ENCODE measurements at places on chromosomes 1 and 21. TPM values are rescaled to one million over a fixed set of nuclear protein-coding genes. Genes with fewer than 3 reads are reported as not detected.

- peaks cover 8% of the 10 kb centered on the region for H3K36me3 ChIP-seq
- no peak overlapping the region for H3K4me3 ChIP-seq
- no peaks in the 10 kb centered on the region for H3K4me1 ChIP-seq
- H3K27ac ChIP-seq = no peak overlapping the region
- no peaks in the 10 kb centered on the region for H3K27me3 ChIP-seq
Observed at GRCh38 chr1:6842301-6842700, 57.0 kb downstream of the CAMTA1 start.

GRCh38 chr1:59034925-59035324 lies 251.1 kb upstream of the JUN start:
- no peaks in the 10 kb centered on the region for H3K27me3 ChIP-seq
- no peak overlapping the region for H3K4me3 ChIP-seq
- no peaks in the 10 kb centered on the region for H3K36me3 ChIP-seq
- no peak for DNase-seq
- no peak overlapping the region for H3K27ac ChIP-seq

DNA sequence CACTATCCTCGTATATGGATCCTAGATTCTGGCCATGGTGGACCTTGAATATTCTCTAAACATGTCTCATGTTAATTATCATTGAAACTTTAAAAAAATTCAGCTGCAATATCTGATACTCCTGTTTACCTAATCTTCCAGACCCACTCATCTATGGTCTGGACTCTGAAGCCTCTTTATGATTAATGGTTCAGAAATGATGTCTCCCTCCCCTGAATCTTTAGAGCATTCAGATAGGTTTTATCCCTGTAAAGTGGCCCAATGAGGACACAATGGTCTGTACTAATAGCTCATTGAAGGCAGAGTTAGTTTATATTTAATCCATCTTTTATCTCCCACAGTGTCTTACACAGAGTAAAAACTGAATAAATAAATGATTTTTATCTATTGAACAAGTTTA lies 53.0 kb upstream of the DUSP10 start:
- no peaks in the 10 kb centered on the region for H3K4me1 ChIP-seq
- no peak overlapping the region for H3K27ac ChIP-seq
- DNase-seq = no peak
- H3K36me3 ChIP-seq = no peaks in the 10 kb centered on the region
- H3K27me3 ChIP-seq = no peaks in the 10 kb centered on the region

ZNF593OS gene
- polyA plus RNA-seq = 1.2 TPM

DNA sequence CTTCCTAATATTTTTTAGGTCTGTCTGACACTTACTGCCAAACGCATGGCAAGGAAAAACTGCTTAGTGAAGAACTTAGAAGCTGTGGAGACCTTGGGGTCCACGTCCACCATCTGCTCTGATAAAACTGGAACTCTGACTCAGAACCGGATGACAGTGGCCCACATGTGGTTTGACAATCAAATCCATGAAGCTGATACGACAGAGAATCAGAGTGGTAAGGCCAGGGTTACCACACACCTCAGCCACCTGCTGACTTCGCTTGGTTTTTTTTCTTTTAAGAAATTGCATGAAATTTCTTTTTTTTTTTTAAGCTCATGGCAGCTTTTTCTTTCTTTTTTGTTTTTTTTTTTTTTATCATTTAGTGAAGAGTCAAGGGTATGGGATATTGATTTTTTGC lies 17.2 kb downstream of the ATP1A1 start:
- no peak overlapping the region for H3K4me3 ChIP-seq
- DNase-seq = peak; percentile 53
- peak overlapping the region; percentile 14 for H3K27ac ChIP-seq
- H3K27me3 ChIP-seq = no peaks in the 10 kb centered on the region

HSD17B7 gene
- 12.3 TPM for polyA plus RNA-seq

GRCh38 chr1:117575586-117576225 lies 30.1 kb upstream of the TENT5C start:
- H3K27me3 ChIP-seq = no peaks in the 10 kb centered on the region
- no peak for DNase-seq
- H3K4me3 ChIP-seq = no peak overlapping the region
- H3K4me1 ChIP-seq = no peaks in the 10 kb centered on the region
- no peaks in the 10 kb centered on the region for H3K36me3 ChIP-seq
- H3K27ac ChIP-seq = no peak overlapping the region

C1orf56 gene
- 7.0 TPM for polyA plus RNA-seq

- no peak overlapping the region for H3K4me3 ChIP-seq
- H3K27ac ChIP-seq = peak overlapping the region; percentile 77
- H3K4me1 ChIP-seq = peaks cover 41% of the 10 kb centered on the region
- peak; percentile 87 for DNase-seq
Observed at GRCh38 chr1:30727824-30728223, 4.4 kb upstream of the MATN1 start.

GRCh38 chr1:15768388-15768787 lies 9.8 kb downstream of the FBLIM1 start:
- H3K27me3 ChIP-seq = no peaks in the 10 kb centered on the region
- no peak overlapping the region for H3K27ac ChIP-seq
- peaks cover 80% of the 10 kb centered on the region for H3K36me3 ChIP-seq
- no peak for DNase-seq
- H3K4me1 ChIP-seq = peaks cover 14% of the 10 kb centered on the region
- no peak overlapping the region for H3K4me3 ChIP-seq

PLA2G5 gene
- polyA plus RNA-seq = 0.04 TPM

SLC5A9 gene
- polyA plus RNA-seq = 133 TPM

GRCh38 chr1:86992861-86993260 lies 78.4 kb downstream of the HS2ST1 start:
- H3K27me3 ChIP-seq = no peaks in the 10 kb centered on the region
- no peaks in the 10 kb centered on the region for H3K36me3 ChIP-seq
- no peak overlapping the region for H3K4me3 ChIP-seq
- peaks cover 3% of the 10 kb centered on the region for H3K4me1 ChIP-seq
- H3K27ac ChIP-seq = no peak overlapping the region
- no peak for DNase-seq

DNA sequence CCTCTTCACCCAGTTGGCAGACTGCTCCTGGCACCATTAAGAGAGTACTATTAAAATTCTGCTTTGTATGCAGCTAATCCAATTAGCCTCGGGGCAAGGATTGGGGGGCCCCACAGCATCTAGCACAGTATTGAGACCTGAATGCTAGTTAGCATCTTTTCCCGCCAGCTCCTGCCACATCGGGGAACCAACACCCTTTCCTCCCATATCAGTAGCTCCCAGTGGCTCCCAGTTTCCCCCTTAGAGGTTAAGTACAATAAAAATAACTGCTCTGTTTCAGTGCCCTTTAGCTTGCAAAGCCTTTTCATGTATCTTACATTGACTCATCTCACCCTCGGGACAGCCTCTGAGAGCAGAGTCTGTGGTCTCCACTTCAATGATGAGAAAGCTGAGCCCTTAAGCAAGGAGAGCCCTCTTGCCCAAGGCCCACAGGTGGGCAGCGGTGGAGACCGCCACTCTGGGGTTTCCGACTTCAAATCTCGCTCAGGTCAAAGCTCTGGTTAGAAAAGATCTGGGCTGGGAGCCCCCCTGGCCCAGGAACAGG lies 4.2 kb upstream of the PMVK start:
- H3K27ac ChIP-seq = no peak overlapping the region
- H3K36me3 ChIP-seq = peaks cover 3% of the 10 kb centered on the region
- peaks cover 52% of the 10 kb centered on the region for H3K4me1 ChIP-seq
- H3K4me3 ChIP-seq = no peak overlapping the region

SEMA6C gene
- 23.4 TPM for polyA plus RNA-seq

- H3K4me3 ChIP-seq = no peak overlapping the region
- H3K4me1 ChIP-seq = peaks cover 27% of the 10 kb centered on the region
- H3K27me3 ChIP-seq = no peaks in the 10 kb centered on the region
- DNase-seq = no peak
- H3K36me3 ChIP-seq = no peaks in the 10 kb centered on the region
- no peak overlapping the region for H3K27ac ChIP-seq
Observed at GRCh38 chr1:211511947-211512346, 20.0 kb upstream of the RD3 start.

DNA sequence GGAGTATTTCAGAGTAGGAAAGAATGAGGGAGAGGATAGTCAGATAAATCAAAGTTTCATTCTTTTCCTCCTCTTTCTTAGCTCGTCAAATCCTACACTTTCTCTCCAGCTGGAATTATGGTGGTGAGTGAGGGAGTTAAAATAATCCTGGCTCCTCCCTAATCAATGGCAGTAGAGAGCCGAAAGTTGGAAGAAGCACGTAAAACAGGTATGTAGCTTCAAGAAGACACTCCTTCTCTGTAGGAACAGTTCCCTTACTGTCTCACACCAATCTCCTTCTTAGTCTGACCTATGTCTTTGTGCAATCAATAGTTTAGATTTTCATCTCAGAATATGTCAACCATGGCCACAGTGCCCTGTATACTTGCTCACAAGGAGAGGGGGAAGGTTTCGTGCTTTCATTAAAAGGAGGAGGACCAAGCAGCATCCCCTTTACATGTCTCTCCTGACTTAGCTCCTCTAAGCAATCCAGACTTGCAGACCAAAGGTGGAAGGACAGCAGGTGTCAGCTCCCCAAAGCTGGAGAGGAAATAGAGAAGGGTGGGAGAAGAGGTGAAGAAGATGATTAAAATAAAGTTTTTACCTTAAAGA lies 878 bp downstream of the MINDY1 start:
- peaks cover 32% of the 10 kb centered on the region for H3K4me1 ChIP-seq
- H3K27ac ChIP-seq = peak overlapping the region; percentile 90
- peak overlapping the region; percentile 61 for H3K4me3 ChIP-seq
- no peaks in the 10 kb centered on the region for H3K27me3 ChIP-seq
- H3K36me3 ChIP-seq = peaks cover 16% of the 10 kb centered on the region

GRCh38 chr1:64497088-64497883 lies 27.4 kb downstream of the CACHD1 start:
- no peaks in the 10 kb centered on the region for H3K36me3 ChIP-seq
- no peak overlapping the region for H3K27ac ChIP-seq
- no peaks in the 10 kb centered on the region for H3K27me3 ChIP-seq
- no peak overlapping the region for H3K4me3 ChIP-seq
- H3K4me1 ChIP-seq = no peaks in the 10 kb centered on the region

ETV3L gene
- polyA plus RNA-seq = not detected

- H3K4me3 ChIP-seq = no peak overlapping the region
- no peaks in the 10 kb centered on the region for H3K36me3 ChIP-seq
- no peak for DNase-seq
Observed at GRCh38 chr21:33162436-33162951, 67.2 kb upstream of the IFNAR2 start.

- no peaks in the 10 kb centered on the region for H3K36me3 ChIP-seq
- H3K4me1 ChIP-seq = no peaks in the 10 kb centered on the region
- no peak overlapping the region for H3K4me3 ChIP-seq
- H3K27ac ChIP-seq = no peak overlapping the region
- DNase-seq = no peak
- H3K27me3 ChIP-seq = no peaks in the 10 kb centered on the region
Observed at GRCh38 chr1:58441699-58442098, 104.8 kb downstream of the OMA1 start.

GRCh38 chr21:45644041-45644906 lies 749 bp downstream of the PCBP3 start:
- no peak overlapping the region for H3K4me3 ChIP-seq
- H3K36me3 ChIP-seq = no peaks in the 10 kb centered on the region
- peaks cover 39% of the 10 kb centered on the region for H3K27me3 ChIP-seq
- no peak for DNase-seq

ETNK2 gene
- polyA plus RNA-seq = 34.3 TPM

GRCh38 chr1:68313735-68314134 lies 81.4 kb upstream of the WLS start:
- no peak overlapping the region for H3K27ac ChIP-seq
- DNase-seq = no peak
- no peaks in the 10 kb centered on the region for H3K4me1 ChIP-seq
- H3K4me3 ChIP-seq = no peak overlapping the region

ASTN1 gene
- polyA plus RNA-seq = 3.0 TPM

- no peak overlapping the region for H3K27ac ChIP-seq
- DNase-seq = no peak
- H3K27me3 ChIP-seq = peaks cover 5% of the 10 kb centered on the region
Observed at GRCh38 chr1:30242168-30242567, 481.2 kb downstream of the MATN1 start.

ADCY10 gene
- polyA plus RNA-seq = 0.25 TPM

- no peak for DNase-seq
- H3K4me1 ChIP-seq = no peaks in the 10 kb centered on the region
- peaks cover 38% of the 10 kb centered on the region for H3K36me3 ChIP-seq
- no peak overlapping the region for H3K4me3 ChIP-seq
- H3K27me3 ChIP-seq = no peaks in the 10 kb centered on the region
Observed at GRCh38 chr1:246647513-246647912, 76.7 kb upstream of the SCCPDH start.

GRCh38 chr21:45767071-45768006 lies 123.8 kb downstream of the PCBP3 start:
- peaks cover 8% of the 10 kb centered on the region for H3K4me1 ChIP-seq
- H3K27ac ChIP-seq = peak overlapping the region; percentile 51
- H3K27me3 ChIP-seq = no peaks in the 10 kb centered on the region

GRCh38 chr1:167994560-167994959 lies 57.7 kb upstream of the MPC2 start:
- no peak for DNase-seq
- no peaks in the 10 kb centered on the region for H3K27me3 ChIP-seq
- no peak overlapping the region for H3K27ac ChIP-seq
- no peaks in the 10 kb centered on the region for H3K4me1 ChIP-seq
- H3K36me3 ChIP-seq = peaks cover 23% of the 10 kb centered on the region

IGSF9 gene
- 107 TPM for polyA plus RNA-seq

GRCh38 chr1:248792342-248792741 lies 33.4 kb downstream of the SH3BP5L start:
- no peak overlapping the region for H3K27ac ChIP-seq

PTGS2 gene
- polyA plus RNA-seq = 12.3 TPM

- H3K36me3 ChIP-seq = no peaks in the 10 kb centered on the region
- no peaks in the 10 kb centered on the region for H3K27me3 ChIP-seq
- no peak overlapping the region for H3K27ac ChIP-seq
- H3K4me1 ChIP-seq = no peaks in the 10 kb centered on the region
- no peak overlapping the region for H3K4me3 ChIP-seq
- DNase-seq = no peak
Observed at GRCh38 chr21:35900539-35900938, 159.8 kb downstream of the SETD4 start.

GRCh38 chr1:15083578-15083977 lies 70.0 kb upstream of the TMEM51 start:
- peaks cover 6% of the 10 kb centered on the region for H3K4me1 ChIP-seq
- no peak overlapping the region for H3K4me3 ChIP-seq
- DNase-seq = no peak
- H3K36me3 ChIP-seq = no peaks in the 10 kb centered on the region
- no peak overlapping the region for H3K27ac ChIP-seq

LCE1A gene
- not detected for polyA plus RNA-seq

DNA sequence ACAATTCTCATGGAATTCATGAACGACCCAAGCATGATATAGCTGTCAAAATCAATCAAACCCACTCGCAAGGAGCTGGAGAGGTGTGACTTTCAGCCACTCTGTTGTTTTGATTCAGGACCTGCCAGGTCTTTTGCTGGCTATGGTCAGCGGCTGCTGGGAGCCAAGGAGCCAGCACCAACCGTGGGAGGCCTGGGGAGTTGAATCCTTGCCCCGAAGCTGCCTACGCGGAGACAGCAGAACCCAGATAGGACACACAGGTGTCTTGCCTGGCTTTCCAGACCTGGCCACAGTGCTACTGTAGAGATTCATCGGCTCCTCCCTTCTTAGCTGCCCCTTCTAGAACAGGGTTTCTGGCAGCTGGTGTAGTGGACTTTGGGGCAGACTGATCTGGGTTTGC lies 42.7 kb downstream of the ZSCAN20 start:
- no peaks in the 10 kb centered on the region for H3K4me1 ChIP-seq
- no peak overlapping the region for H3K27ac ChIP-seq
- H3K27me3 ChIP-seq = peaks cover 5% of the 10 kb centered on the region
- no peak for DNase-seq
- H3K4me3 ChIP-seq = no peak overlapping the region

KCNJ9 gene
- 0.36 TPM for polyA plus RNA-seq

- H3K36me3 ChIP-seq = no peaks in the 10 kb centered on the region
- H3K4me1 ChIP-seq = peaks cover 9% of the 10 kb centered on the region
- H3K4me3 ChIP-seq = no peak overlapping the region
- H3K27ac ChIP-seq = no peak overlapping the region
- DNase-seq = no peak
Observed at GRCh38 chr1:15852828-15853302, 5.4 kb downstream of the SPEN start.
